Mammary epithelial cell (primary cell): ENCODE measurements at places on chromosomes 6 and 20. TPM values are rescaled to one million over a fixed set of nuclear protein-coding genes. Genes with fewer than 3 reads are reported as not detected.

The PRL gene
- total RNA-seq = not detected

The NRN1 gene
- total RNA-seq = 3.4 and 4.2 TPM in 2 replicates

The AIF1 gene
- not detected for total RNA-seq

The MATN4 gene
- total RNA-seq = 0.24 TPM in 1 of 2 replicates, not detected in the other

The CITED2 gene
- 55.8 TPM for total RNA-seq

The NMBR gene
- total RNA-seq = not detected

The ZNF165 gene
- total RNA-seq = 6.5 and 10.6 TPM in 2 replicates

The SGK1 gene
- total RNA-seq = 69.7 and 84.5 TPM in 2 replicates

The PGC gene
- not detected for total RNA-seq

DNA sequence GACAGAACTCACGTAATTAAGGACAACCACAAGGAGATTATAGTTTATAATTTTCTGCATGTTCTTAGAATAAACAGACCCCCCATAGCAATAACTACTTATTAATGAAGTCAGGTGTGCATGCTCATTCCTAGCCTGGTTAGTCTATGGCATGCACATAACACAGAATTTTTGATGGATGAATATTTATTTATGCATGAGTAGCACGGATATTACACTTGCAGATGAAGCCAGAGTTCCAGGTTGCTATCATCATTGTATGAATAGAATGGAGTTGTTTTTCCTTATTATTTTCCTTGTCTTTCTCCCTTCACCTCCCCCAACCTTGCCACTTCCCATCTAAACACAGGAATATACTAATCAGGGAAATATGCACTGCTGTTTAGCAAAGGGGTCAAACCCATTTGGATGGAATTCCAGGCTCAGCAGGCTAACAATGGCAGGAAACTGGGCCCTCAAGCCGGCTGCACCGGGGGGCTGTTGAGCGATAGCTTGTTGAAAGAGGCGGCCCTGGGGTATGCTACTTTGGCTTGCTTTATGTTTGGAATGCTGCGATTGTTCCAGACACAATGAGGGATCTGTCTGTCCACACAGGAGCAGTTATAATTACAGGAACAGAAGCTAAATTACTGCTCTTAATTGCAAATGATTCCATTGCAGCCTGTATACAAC, 112.6 kb downstream of the TMEM170B start:
- no peak for DNase-seq

DNA sequence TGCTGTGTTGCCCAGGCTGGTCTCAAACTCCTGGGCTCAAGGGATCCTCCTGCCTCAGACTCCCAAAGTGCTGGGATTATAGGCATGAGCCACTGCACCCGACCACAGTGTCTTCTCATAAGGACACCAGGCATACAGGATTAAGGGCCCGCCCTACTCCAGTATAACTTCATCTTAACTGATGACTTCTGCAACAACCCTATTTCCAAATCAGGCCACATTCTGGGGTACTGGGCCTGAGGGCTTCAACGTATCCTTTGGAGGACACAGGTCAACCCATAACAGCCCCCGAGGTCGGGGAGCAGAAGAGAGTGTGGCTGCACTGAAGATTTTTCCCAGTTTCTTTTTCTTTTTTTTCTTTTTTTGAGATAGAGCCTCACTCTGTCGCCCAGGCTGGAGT, 39.7 kb downstream of the SUN5 start:
- no peak for DNase-seq

DNA sequence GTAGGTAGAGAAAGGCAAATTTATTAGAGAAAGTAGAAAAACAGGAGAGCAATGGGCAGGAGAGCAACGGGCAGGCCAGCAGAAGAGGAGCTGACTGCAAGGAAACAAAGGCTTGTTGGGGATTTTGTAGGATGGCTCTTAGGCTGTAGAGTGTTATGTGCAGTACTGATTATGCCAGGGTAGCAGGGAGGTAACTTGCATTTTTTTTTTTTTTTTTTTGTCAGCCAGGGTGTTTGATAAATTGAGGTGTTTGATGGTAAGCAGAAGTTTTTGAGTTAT, 36.2 kb upstream of the IER3 start:
- DNase-seq = no peak

DNA sequence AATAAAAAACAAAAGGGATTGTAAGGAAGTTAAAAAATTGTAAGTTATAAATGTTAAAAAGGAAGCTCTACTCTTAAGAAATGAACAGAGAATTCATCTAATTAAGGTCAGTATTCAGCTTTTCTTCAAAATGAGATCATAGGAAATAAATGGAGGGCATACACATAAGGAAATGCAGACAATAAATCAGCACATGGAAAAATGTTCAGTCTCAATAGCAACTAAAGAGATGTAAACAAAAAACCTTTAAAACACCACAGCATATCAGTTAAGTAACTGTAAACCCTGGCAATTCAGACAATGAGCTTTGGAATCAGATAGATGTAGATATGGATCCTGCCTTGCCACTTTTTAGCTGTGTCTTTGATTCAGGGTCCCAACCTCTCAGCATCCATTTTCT, 24.0 kb upstream of the CLIC5 start:
- no peak for DNase-seq

- DNase-seq = no peak
These were observed 139.7 kb upstream of the LRFN2 start for GRCh38 chr6:40726853-40727252.

DNA sequence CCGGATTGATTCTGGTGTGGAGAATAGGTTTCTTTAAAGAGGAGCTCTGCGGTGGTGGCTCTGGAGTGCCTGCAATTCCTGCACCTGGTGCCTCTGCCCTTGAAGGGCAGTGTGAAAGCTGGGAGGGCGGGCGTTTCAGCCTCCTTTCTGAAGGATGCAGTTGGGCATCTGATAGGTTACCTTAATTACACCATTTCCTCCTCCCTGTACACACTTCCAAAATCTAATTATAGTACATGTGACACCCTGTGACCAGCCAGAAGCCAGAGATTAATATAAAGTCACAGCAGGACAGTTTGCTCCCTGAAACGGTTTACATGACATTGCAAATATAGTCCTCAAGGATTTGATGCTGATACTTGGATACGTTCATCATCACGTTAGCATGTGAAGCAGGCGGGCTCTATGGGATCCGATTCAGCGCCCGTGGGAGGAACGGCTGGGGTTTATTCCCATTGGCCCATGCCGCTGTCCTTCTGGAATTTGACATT, 548.2 kb downstream of the QKI start:
- no peak for DNase-seq

DNA sequence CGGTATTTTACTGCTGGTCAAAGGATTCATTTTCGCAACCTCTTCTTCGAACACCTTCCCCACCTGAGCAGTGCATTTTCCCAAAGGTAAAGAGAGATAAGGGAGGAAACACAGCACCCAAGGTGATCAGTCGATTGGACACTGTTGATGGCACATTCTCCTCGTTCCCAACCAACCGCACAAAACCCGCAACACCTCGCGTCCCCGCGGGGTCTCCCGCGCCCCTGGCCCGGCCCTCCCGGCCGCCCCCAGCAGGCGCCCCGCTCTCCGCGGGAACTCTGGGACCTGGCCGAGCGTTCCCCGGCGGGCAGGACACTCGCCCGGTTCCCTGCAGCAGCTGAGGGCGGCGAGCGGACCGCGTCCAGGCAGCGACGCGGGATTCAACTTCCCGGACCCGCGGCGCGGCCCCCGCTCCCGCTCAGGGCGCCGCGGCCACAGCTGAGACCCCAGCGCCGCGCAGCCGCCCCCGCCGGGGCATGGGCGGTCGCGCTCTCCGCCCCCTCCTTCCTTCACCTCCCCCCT, 506 bp downstream of the RGS17 start:
- DNase-seq = peak; percentile 35

DNA sequence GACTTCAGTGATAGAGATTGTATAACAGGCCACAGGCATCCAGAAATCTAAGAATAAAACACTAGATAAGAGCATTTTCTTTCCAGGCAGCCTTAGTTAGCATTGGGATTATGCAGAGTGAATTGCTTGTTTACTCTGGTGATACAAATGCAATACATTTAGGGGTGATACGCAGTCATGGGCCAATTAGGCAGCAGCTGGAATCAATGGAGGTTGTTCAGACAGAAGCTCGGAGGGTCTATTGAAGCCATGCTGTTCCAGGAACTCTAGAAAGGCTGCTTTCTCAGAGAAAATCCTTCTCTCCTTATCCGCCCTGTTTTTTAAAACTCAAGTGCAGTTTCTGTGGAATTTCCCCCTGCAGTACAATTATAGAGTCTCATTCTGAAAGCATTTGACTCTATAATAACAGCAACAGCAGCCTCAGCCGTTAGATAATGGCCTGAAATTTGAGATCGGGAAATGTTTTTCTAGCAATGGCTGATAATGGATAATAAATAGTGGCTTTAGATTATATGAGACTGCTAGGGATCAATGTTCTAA, 364.3 kb upstream of the HS3ST5 start:
- DNase-seq = no peak

- no peak for DNase-seq
These were observed 937 bp downstream of the TAF8 start for GRCh38 chr6:42051268-42051653.

DNA sequence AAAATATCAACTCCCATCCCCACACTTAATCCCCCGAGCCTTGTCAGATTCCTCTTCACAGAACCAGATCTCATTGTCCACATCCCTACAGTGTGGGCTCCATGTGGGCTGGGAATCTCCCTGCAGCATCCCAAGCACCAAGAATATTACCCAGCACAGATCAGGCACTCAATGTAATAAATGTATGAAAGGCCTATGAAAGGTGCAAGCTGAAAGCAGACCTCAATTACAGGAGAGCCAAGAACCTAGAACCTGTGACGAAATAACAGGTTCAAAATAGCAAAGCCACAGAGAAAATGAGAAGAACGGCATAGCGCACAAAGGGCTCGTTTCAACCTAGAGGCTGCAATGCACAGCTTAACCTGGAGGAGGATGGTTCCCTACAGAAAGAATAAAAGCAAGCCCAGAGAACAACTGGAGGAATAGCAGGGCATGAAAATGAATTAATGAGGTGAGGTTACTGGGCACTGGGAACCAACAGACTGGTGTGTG, 3.1 kb downstream of the SLC23A2 start:
- no peak for DNase-seq

- DNase-seq = no peak
These were observed 589.9 kb downstream of the PHF3 start for GRCh38 chr6:64225503-64225902.

DNA sequence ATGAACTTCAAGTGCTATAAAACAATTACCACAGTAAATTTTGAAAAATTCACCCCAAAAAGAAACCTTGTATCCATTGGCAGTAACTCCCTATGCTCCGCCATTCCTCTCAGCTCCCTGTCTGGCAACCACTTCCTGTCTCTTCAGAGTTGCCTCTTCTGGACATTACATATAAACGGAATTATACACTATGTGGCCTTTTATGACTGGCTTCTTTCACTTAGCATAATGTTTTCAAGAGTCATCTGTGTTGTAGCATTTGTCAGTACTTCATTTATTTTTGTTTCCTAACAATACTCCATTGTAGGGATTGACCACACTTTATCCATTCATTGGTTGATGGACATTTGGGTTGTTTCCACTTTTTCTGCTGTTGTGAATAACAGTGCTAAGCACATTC, 50.1 kb downstream of the CEP43 start:
- DNase-seq = no peak

- DNase-seq = peak; percentile 31
These were observed 57.4 kb upstream of the EDN3 start for GRCh38 chr20:59242714-59243626.

DNA sequence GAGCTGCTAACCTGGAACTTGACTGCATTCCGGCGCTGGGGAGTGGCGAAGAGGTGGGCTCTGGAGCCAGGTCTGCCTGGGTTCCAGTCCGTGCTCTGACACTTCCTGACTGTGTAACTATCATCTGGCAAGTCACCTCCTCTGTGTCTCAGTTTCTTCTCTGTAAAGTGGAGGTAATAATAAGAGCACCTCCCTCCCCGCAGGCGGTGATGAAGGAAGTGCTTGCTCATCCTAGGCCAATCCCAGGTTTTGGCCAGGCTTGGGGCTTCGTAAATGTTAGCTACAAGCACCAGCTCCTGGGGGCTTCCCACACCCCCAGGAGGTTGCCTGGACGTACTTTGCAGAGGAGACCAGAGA, 32.8 kb downstream of the SNAI1 start:
- no peak for DNase-seq

DNA sequence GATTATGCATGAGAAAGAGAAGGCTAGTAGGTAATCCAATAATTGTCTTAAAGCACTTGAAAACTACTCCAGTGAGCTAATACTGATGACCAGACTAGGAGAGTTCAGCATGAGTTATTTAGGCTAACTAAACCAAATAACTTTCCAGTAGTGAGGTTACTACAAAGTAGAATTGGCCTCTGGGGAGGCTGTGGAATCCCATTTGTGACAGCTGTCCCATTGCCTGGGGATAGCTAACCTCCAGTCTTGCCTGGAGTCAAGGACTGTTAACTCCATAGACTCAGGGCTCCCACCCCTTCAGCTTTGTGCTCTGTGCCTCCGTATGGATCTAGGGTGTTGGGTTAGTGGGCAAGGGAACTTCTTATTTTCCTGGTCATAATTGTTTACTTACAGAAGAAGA, 51.0 kb downstream of the KCNQ5 start:
- no peak for DNase-seq

GRCh38 chr20:46553926-46554325, 3.5 kb upstream of the OCSTAMP start:
- DNase-seq = no peak

DNA sequence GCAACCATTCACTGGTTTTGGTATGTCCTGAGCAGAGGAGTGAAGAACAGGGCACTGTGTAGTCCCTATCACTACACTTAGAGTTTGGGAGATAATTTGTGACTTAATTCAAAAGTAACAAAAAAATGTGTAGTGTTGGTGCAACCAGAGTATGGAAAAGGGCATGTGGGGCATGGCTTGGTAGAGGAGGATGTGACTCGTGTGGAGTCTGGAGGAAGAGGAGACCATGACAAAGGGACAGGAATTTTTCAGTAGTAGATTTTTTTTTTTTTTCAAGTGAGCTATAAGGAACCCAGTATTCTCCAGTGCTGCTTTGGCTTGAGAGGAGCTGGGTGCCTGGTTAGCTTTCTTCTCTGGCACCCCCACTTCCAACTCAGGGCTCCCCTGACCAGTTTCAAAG, 5.1 kb downstream of the MTRES1 start:
- DNase-seq = no peak

GRCh38 chr6:16533210-16533609, 228.1 kb downstream of the ATXN1 start:
- no peak for DNase-seq

DNA sequence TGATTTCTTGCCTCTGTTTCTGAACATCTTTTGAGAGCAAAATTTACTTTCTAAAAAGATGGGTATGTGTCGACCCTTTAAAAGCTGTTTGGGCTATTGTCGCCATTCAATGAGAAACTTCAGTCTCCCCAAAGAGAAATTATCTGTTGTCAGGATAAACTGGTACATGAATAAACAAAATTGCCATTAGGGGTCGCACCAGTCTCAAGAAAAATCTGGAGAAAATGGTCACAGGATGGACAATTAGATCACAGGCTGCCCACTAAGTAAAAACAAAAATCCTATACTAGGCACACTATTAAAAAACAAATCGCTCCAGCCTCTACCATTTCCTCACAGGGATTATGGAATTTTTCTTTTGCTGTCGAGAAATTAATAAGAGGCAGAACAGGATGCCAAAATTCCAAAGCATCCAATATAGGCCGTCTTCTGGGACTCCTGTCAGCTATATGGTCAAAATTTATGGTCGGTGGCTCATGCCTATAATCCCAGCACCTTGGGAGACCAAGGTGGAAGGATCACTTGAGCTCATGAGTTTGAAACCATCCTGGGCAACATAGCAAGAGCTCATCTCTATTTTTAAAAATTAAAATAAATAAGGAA, 5.5 kb upstream of the HLA-E start:
- DNase-seq = peak; percentile 50
